ENCODE measurements at places on chromosomes 7 and 10. TPM values are rescaled to one million over a fixed set of nuclear protein-coding genes. Genes with fewer than 3 reads are reported as not detected.

ZPBP gene
- not detected for total RNA-seq

AGK gene
- 23.6 TPM for total RNA-seq

DNAJC12 gene
- 10.2 TPM for total RNA-seq

CYP3A4 gene
- total RNA-seq: not detected

GFRA1 gene
- 73.3 TPM for total RNA-seq

FMC1 gene
- total RNA-seq: 9.1 TPM

UPK3B gene
- total RNA-seq: 0.62 TPM

NEURL1 gene
- not detected for total RNA-seq

GRM3 gene
- not detected for total RNA-seq

ZNF117 gene
- total RNA-seq: 4.7 TPM

ANKRD30A gene
- total RNA-seq: not detected

NKX2-3 gene
- total RNA-seq: not detected

KCTD7 gene
- total RNA-seq: 16.4 TPM

ZDHHC6 gene
- 25.5 TPM for total RNA-seq

PSTK gene
- 5.6 TPM for total RNA-seq

DNAAF5 gene
- 16.6 TPM for total RNA-seq

IL6 gene
- 0.45 TPM for total RNA-seq

PON1 gene
- not detected for total RNA-seq

FBXW4 gene
- 34.4 TPM for total RNA-seq

ATP6V0A4 gene
- total RNA-seq: 0.70 TPM

ZNF398 gene
- 15.8 TPM for total RNA-seq

POLR2J2 gene
- 5.1 TPM for total RNA-seq

ASZ1 gene
- total RNA-seq: not detected

AKR1B15 gene
- total RNA-seq: not detected

LRRC18 gene
- total RNA-seq: not detected

SPDYE1 gene
- total RNA-seq: not detected

SDK1 gene
- 10.9 TPM for total RNA-seq

HOXA4 gene
- total RNA-seq: not detected

NPSR1 gene
- not detected for total RNA-seq

ZNF273 gene
- 3.4 TPM for total RNA-seq

ZNF365 gene
- total RNA-seq: 5.2 TPM

Data from chondrocyte (in vitro differentiated cells).